ENCODE measurements at places on chromosomes 12 and 14.

- DNase-seq: no peak
Observed at GRCh38 chr12:76542908-76543307, 16.7 kb downstream of the OSBPL8 start.

DNA sequence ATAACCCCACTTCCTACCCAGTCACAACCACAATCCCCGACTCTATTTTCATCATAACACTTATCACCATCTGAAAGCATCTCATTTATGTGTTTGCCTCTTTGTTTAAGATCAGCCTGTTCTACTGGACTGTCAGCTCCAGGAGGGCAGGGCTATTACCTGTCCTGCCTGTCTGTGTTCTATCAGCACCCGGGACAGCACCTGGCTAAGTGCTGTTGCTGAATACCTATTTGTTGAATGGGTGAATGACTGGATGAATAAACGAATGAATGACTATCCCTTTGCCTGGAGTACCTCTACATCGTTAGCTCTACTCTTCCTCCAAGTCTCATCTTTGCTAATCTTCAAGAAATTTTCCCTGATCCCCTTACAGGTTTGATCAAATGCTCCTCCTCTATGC lies 69.0 kb downstream of the WSCD2 start:
- no peak for DNase-seq

DNA sequence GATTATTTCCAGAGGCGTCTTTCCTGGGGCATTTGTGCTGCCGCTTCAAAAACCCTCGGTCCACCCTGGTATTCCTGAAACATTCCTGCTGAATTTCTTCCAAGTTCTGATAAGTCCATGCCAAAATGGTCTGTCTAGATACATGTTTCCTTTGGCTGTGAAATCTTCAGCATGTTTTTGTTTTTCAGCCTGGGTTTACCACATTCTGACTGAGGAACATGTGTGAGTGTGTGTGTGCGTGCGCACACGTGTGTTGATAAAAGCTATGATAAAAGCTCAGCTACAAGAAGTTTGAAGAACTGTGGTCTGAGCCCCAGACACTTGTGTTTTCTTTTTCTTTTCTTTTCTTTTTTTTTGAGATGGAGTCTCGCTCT lies 22.4 kb downstream of the ANKRD9 start:
- no peak for DNase-seq

DNA sequence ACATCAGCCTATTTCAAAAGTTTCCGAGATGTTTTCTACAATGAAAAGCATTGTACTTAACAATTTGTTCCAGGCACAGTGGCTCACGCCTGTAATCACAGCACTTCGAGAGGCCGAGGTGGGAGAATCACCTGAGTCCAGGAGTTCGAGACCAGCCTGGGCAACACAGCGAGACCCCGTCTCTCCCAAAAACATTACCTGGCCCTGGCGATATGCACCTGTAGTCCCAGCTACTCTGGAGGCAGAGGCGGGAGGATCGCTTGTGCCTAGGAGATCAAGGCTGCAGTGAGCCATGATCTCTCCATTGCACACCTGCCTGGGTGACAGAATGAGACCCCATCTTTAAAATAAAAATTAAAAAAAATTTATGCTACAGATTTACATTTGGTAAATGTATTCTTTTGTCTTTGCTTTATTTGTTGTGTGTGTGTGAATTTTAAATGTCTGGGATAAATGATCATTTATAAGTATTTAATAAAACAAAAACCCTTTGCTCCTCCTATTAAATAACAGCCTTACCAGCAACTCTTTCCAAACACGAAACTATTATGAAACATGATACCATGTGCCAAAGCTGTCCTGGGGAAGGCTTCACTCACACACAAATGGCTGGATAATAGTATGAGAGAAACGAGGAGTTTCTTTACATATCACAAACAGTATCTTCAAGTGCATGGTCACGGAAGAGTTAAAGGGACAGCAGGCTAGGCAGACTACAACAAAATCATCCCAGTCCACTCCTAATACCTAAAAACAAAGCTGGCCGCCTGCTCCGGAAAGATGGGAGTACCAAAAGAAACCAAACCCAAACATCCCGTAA lies 1.1 kb downstream of the ATXN3 start:
- DNase-seq: no peak

- DNase-seq: no peak
Observed at GRCh38 chr14:102387086-102387485, 24.3 kb downstream of the TECPR2 start.

DNA sequence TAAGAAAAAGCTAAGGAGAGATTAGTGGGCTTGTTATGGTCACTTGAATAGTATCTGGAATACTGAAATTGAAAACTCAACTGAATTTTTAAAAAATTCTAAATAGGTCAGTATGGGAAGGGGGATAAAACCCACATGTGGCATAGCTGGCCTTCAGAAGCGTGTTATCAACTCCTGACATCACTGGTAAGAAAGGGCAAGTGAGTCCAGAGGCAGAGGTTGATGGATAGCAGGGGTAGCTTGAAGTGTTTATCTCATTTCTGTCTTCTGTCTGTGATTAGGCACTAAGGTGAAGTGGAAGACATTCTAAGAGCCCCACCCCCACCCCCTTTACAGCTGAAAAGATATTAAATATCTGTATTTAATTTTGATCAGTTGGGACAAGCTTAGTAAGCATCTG lies 261.4 kb upstream of the TMTC1 start:
- no peak for DNase-seq

GRCh38 chr14:50928002-50928635 lies 16.2 kb downstream of the PYGL start:
- peak; percentile 46 for DNase-seq

DNA sequence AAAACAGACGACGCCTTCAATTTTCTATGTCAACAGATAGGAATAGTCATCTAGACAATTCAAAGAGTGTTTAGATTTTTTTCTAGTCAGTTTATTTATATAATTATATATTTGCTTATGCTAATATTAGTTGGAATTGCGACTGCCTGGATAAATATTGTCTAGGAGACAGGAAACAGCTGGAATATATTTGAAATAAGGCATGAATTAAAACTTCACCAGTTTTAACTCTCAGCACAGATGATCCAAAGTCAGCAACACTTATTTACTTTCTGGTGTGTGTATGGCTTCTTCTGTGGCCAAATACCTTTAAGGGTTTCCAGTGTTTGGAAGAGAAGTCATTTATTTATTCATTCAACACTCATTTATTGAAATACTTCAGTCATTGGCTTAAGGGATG lies 1215.4 kb upstream of the USP15 start:
- DNase-seq: no peak

GRCh38 chr14:22291406-22291805 lies 297.6 kb downstream of the DAD1 start:
- DNase-seq: no peak

- DNase-seq: no peak
Observed at GRCh38 chr12:30936036-30936435, 9.5 kb downstream of the TSPAN11 start.

- no peak for DNase-seq
Observed at GRCh38 chr12:104042580-104042979, 7.4 kb downstream of the GLT8D2 start.

DNA sequence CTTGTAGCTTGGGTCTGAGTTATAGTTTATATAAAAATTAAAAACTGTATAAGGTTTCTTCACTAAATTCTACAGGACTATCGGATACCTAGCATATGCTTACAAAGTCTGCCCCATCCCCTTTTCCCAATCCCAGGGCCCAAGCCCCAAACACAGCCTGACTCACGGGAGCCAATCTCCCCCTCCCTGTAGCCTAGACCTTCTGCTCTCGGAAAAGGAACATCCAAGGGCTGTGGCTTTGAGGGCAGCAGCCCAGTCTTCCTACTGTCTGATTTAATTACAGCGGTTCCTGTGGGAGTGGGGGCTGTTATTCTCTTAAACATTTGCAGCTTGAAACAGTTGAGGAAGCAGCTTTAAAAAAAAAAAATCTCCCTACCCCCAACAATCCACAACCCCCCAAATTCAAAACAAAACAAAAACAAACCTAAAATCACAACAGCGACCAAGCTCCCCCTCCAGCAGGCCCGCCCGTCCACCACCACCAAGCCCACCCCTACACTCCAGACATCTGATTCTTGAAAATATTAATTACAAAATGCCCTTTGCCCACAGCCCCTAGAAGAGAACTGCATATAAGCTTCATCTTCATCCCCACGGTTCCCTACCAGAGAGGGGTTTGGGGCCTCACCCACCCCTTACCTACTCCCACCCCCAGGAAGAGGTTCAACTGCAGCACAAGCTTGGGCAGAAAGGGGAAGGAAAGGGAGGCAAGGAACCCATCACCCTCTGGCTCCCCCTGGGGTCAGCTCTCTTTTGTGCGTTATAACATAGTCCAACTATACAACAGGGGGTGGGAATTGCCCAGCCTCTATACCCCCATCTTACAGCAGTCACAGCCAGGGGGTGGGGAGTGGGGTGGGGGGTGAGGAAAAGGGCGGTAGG lies 1.1 kb upstream of the PRKAG1 start:
- peak; percentile 58 for DNase-seq

DNA sequence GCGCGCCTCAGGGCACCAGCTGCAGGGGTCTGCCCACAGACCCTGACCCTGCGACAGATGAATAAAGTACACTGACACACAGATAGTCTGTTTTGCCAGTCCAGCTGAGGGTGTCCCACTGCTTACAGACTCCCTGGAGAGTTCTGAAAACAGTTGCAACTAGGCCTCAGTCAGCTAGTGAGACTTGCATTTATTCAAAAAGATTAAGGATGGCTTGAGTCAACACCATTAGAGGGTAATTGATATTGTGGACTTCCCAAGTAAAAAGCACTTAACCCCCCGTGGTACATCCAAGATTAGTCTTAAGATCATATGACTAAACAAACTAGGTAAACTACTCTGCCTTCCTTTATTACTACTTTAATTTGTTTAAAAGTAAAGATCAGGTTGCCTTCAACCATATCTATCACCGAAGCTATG lies 11.1 kb upstream of the PSEN1 start:
- no peak for DNase-seq

GRCh38 chr12:105279460-105280056 lies 43.6 kb upstream of the APPL2 start:
- peak; percentile 45 for DNase-seq

DNA sequence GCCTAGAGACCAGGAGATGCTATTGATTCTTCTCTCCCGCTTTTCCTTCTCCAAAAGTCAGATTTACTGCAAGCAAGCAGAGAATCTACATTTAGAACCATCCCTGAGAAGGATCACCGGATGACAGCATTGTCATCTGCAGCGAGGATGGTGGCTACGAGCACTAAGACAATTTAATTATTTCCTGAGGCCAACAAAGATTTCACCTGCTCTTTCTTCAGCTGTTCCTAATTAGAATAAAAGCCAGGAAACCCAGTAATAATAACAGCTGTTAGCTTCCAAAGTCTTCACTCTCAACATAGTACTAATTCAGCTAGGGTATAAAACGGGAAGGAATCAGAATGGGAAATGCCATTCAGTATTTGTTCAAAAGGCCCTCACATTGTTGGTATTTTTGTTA lies 53.3 kb downstream of the TMTC1 start:
- no peak for DNase-seq

DNA sequence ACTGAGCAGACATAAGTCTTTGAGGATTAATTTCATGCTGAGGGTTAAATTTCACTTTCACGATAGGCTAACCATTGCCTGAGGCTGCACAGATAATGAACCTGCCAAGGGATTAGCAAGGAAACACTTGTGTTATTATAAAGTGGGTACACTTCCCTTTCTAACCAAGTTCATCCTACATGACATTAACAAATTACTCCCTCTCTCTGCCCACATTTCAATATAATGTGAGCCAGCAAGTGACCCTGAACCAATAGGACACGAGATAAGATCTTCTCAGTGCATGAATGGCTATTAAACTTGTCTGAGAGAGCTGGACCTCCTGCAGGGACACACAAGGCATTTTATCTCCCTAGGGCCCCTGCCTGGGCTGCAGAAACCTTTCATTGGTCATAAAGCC lies 173.5 kb downstream of the PAX9 start:
- DNase-seq: no peak

- no peak for DNase-seq
Observed at GRCh38 chr12:23726646-23727045, 222.8 kb downstream of the SOX5 start.

DNA sequence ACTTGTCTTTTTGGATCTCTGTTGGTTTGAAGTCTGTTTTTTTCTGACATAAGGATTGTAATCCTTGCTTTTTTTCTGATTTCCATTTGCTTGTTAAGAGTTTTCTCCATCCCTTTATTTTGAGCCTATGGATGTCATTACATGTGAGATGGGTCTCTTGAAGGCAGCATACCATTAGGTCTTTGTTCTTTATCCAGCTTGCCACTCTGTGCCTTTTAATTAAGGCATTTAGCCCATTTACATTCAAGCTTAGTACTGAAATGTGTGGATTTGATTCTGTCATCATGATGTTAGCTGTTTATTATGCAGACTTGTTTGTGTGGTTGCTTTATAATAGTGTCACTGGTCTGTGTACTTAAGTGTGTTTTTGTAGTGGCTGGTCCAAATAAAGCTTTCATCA lies 100.0 kb downstream of the CCDC91 start:
- no peak for DNase-seq

- no peak for DNase-seq
Observed at GRCh38 chr12:93127107-93127560, 198.0 kb upstream of the EEA1 start.

GRCh38 chr12:112965643-112966042 lies 12.7 kb upstream of the OAS2 start:
- DNase-seq: no peak

- peak; percentile 15 for DNase-seq
Observed at GRCh38 chr12:26452511-26452910, 257.1 kb downstream of the SSPN start.

GRCh38 chr14:57480051-57480450 lies 13.6 kb downstream of the CCDC198 start:
- DNase-seq: no peak

DNA sequence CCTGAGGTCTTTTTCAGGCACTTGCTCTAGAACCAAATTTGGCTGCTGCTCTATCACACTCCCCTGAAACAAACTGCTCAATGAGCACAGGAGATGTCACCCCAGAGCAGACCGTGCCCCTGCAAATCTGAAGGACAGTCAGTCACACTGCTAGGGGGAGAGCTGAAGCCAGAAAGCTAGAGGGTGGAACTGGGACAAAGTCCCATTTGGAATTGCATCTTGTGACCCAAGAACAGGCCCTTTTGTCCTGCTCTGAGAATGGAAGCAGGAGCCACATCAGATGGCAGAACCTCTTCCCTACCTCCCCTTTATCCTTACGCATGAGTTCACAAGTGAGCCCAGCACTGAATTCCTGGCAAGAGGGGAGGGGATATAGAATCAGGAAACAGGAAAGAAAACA lies 64.7 kb downstream of the MAP3K9 start:
- DNase-seq: no peak

- no peak for DNase-seq
Observed at GRCh38 chr12:82209533-82209932, 148.7 kb downstream of the CCDC59 start.

- no peak for DNase-seq
Observed at GRCh38 chr12:8549381-8549780, 8.7 kb upstream of the CLEC4E start.

GRCh38 chr14:50541159-50541567 lies 8.8 kb upstream of the MAP4K5 start:
- DNase-seq: no peak

DNA sequence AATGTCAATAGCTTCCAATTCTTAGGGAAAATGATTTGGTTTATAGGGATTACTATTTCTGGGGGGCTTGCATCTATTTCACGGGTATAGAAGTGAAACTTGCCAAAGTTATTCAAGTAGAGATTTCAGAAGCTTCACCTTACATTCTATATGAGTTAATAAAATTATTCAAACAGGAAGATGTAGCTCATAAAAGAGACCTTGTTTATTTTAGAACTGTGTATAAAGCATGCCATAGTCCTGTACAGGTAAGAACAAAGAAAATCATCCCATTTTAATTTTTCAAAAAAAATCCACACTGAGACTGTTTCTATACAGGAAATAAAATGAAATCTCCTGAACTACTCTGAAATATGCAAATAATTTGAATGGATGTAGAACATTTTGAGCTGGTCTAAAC lies 834.7 kb downstream of the TRHDE start:
- no peak for DNase-seq
